ENCODE measurements at places on chromosomes 2 and 18.

- DNase-seq = no peak
Measured at GRCh38 chr2:182504903-182505302, 78.1 kb upstream of the PDE1A start.

GRCh38 chr18:25279133-25279532, 72.8 kb downstream of the ZNF521 start:
- no peak for DNase-seq

DNA sequence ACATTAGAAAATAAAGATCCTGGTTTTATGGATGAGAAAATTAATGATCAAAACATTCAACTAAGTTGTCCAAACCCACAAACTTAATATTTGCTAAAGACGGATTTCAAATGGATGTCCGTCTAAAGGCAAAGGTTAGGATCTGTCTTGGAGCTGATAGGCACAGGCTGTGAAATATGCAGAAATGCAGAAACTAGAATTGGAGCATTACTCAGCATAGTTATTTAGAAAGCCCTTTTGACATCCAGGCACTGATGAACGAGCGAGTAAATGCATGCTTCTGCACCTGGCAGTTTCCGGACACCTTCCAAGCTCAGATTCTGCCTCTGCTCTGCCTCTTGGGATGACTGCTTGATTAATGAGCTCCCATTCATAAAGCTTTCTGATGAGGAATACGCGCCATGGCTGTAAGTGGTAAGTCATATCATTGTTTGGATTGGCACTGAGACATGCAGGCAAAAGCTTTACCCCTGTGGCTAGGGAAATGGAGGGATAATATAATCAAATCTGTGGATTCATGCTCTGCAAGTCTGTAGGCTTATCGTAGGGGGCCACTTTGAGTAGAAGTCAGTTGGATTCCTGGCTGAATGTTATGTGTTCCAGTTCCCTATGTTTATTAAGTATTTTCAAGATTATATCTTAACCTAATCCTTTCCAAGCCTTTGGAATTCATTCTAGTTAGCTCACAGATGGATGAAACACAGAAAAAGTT, 2176.3 kb upstream of the CELF4 start:
- DNase-seq = no peak

DNA sequence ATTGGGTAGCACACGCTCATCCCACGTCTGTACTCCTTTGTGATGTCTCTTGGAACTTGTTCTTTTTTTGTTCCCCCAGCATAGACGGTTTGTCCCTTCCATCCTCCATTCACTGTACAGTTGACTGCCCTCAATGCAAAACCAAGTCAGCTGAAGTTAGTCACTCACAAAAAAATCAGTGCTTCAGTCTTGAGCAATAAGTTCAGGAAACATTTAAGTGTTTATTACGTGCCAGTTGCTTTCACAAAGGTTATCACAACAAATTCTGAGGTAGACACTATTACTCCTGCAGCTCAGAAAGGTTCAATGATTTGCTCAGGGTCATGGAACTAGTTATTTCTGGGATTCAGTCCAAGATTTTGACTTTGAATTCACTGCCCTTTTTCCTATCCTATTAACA, 102.2 kb downstream of the PDE1A start:
- no peak for DNase-seq

DNA sequence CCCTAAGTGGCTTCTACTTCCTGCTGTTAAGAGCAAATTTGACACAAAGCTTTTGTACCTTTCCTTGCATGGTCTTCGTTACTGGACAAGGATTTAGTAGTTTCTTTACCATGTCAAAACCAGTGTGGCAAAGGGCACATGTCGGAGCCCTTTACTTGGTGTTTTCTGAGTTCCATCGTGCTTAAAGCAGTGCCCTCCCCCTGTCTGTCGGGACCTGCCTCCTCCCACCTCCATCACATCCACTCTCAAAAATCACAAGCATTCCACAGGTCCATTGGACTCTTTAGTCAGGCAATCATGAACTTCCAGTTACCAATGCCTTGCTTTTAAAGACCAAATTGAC, 763 bp downstream of the CCDC141 start:
- no peak for DNase-seq

DNA sequence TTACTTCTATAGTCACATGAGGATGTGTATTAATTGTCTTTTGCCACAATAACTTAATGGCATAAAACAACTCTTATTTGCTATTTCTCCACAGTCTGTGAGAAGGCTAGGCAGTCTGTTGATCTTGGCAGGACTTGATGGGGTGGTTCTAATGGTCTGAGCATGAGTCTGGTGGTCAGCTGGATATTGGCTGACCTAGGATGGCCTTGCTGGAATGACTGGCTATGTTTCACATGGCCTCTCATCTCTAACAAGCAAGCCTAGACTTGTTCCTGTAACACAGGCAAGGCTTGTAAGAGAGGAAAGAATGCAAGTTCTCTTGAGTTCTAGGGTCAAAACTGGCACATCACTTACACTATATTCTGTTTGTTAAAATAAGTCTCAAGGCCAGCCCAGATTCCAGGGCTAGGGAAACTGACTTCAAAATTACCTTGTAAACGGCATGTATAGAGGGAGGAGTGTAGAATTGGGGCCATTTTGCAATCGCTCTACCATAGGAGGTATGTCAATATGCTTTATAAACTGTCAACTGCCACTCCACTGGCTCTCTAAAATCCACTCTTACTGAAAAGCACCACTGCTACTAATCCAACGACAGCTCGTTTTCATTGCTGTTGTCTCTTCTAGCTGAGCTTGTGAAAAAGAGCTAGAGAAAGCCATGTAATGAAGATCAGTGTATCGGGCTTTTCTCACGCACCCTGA, 325.0 kb upstream of the PKDCC start:
- DNase-seq = no peak

DNA sequence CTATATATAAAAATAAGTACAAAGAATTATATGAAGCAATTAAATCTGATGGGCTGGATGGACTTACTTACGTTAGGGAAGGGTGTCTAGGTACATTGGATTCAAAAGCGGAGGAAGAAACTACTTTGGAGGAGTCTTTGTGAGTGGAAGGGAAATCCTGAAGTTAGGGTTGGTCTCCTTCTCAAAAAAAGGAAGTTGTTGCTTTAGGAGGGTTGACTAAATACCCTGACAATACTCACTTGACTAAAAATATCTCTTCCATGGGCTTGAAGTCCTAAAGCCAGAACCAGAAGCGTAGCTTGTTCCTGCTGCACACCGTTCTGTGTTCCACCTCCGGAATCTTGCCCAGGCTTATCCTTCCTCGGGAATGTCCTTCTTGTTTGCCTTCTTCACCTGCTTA, 143.3 kb upstream of the ZEB2 start:
- no peak for DNase-seq

DNA sequence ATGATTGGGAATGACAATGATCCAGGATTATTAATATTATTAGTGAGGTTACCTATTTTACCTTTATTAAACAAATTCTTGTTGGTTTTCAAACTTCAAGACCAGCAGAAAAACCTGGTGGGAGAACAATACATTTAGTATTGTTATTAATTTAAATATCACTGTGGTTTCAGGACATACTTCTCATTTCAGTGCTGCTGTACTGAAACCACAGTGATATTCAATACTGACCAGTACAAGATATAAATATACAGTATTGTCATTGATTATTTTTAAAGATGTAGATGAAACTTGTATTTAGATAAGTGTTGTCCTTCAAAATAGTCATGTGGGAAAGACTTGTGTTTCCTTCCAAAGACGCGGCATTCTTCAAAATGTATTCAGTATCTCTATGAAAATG, 1047.3 kb upstream of the CELF4 start:
- no peak for DNase-seq

All from anterior cingulate cortex (tissue), 58 donors.